ENCODE measurements at places on chromosomes 4 and X. TPM values are rescaled to one million over a fixed set of nuclear protein-coding genes. Genes with fewer than 3 reads are reported as not detected.

DNA sequence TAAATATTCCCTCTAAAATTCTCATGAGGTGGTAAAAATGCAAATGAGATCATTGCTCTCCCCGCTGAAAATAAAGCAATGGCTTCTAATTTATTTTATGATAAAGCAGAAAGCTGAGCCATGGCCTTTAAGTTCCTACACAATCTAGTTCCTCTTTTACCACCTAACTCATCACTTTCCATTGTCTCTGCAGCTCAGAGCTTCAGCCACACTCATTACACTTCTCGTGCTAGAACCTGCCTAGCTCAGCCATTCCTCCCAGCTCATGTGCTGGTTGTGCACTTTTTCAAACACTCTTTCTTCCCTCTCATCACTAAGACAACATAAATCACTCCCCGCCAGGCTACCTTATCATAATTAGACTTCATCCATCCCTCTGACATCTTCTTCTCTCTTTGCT is 1112.1 kb upstream of the PRKX start:
- DNase-seq: no peak

DNA sequence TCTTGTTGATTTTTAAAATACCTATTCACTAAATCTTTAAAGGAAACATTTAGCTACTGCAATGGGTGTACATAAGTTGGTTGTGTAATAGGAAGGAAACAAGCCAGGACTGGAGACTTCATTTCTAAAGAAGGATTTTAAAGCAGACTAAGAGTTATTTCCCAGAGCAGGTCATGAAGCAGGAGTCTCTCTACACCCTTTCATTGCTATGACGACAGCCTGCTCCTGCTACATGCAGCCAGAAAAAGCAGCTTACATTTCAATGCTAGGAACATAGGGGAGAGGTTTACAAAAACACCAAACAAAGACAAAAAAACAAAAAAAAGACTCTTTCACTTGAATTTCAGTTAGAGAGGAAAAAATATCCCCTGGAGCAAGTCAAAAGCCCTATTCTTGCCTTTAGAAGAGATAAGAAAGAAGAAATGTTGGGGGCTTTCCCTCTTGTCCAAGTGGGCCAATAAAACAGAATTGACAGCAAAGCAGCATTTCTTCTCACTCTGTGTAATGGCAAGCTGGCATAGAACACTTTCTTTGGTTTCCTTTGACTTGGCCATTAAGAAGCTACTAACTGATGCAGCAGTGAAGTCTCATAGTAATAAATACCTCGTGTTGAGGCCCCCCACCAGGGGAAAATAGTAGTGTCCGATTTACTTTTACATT is 3.4 kb downstream of the SPARCL1 start:
- no peak for DNase-seq

DNA sequence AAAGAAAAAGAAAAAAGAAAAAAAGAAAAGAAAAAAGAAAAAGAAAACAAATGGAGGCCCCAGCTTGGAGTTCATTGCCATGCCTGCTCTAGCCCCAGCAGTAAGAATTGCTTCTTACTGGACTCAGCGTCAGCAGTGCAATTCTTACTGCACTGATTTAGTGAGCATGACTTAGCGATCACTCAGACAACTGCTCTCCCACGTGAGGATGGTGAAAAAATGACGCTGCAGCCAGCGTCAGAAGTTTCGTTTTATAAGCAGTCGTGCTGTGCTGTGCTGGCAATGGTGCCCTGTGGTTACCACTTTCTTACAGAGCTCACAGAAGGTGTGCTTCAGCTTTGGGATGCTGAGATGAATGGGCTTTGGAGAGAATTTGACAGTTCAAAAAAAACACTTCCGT is 68.3 kb upstream of the DDX3X start:
- peak; percentile 83 for DNase-seq

- DNase-seq: no peak
Observed at GRCh38 chr4:151152028-151152427, 52.6 kb downstream of the RPS3A start.

DNA sequence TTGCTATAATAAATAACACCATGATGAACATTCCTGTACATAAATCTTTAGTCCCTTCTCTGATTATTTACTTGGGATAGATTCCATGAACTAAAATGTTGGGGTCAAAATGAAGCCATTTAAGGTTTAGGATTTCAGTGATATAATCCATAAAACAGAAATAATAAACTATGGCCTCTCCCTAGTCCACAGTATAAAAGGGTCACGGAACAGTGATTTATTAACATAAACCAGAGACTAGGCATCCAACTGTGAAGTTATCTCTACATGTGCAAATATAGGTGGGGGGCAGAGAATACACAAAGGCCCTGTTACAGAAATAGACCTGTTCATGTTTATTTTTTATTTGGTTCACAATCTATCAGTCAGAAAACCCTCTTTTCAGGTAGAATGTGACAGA is 499.1 kb upstream of the SLIT2 start:
- DNase-seq: no peak

PRKG2 gene
- total RNA-seq: not detected

CFAP99 gene
- not detected for total RNA-seq

All from HFFc6 (cell line).